ENCODE measurements at places on chromosomes 3 and 15.

GRCh38 chr15:65101891-65102708, 12.9 kb downstream of the UBAP1L start:
- DNase-seq, result no peak

DNA sequence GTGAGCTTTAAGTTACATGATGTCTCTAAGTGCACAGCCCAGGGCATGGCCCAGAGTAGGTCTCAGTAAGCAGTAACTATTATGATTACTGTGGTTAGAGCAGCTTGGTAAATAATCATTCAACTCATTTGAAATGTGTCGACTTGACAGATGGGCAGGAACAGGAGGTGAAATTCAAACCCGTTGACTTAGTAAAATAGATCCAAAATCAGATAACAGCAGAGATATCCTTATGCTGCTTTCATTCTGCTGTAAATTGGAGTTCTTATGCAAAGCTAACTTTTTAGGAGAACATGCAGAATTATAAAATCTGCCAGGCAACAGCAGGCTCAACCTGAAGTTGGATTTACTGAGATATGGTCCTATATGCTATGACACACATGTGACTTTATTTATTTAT, 118.7 kb upstream of the KLHL25 start:
- DNase-seq, result no peak

- no peak for DNase-seq
Observed at GRCh38 chr3:123028233-123028828, 768 bp upstream of the SEMA5B start.

- no peak for DNase-seq
Observed at GRCh38 chr15:31262901-31263671, 63.5 kb upstream of the KLF13 start.

- no peak for DNase-seq
Observed at GRCh38 chr3:154783061-154783460, 297.1 kb upstream of the MME start.

- no peak for DNase-seq
Observed at GRCh38 chr15:64343222-64343621, 12.8 kb downstream of the CSNK1G1 start.

Measured in activated CD8-positive, alpha-beta memory T cell treated with anti-CD3 and anti-CD28 coated beads for 1 hour (primary cell).